ENCODE measurements at places on chromosomes 16 and 17.

- peak; percentile 63 for DNase-seq
Measured at GRCh38 chr16:82061861-82062525, 26.9 kb downstream of the HSD17B2 start.

DNA sequence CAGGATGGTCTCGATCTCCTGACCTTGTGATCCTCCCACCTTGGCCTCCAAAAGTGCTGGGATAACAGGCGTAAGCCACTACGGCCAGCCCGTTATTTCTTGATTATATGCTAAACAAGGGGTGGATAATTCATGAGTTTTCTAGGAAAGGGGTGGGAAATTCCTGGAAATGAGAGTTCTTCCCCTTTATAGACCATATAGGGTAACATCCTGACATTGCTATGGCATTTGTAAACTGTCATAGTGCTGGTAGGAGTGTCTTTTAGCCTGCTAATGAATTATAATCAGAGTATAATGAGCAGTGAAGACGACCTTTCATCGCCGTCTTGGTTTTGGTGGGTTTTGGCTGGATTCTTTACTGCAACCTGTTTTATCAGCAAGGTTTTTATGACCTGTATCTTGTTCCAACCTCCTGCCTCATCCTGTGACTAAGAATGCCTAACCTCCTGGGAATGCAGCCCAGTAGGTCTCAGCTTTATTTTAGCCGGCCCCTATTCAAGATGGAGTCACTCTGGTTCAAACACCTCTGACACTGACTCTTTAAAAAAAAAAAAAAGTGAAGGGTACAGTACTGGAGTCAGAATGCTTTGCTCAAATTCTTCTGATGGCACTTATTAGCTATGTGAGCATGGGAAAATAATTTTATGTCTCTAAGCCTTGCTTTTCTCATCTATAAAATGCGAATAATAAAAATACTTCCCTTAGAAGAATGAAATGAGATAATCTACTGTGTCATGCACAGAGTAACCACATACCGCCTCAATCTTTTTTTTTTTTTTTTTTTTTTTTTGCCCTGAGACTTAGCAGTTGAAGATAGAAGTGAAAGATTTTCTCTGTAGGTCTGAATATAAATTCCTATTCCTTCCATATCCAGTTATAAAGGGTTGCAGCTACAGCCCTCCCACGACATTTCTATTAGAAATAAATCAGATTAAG is 5.1 kb upstream of the CALCOCO2 start:
- DNase-seq, result peak; percentile 54

- peak; percentile 94 for DNase-seq
Measured at GRCh38 chr16:352547-353403, at the start of gene AXIN1. Gene AXIN1 (minus strand): TSS chr16:352723. CDS start chr16:347025, 5,698 bp downstream.

DNA sequence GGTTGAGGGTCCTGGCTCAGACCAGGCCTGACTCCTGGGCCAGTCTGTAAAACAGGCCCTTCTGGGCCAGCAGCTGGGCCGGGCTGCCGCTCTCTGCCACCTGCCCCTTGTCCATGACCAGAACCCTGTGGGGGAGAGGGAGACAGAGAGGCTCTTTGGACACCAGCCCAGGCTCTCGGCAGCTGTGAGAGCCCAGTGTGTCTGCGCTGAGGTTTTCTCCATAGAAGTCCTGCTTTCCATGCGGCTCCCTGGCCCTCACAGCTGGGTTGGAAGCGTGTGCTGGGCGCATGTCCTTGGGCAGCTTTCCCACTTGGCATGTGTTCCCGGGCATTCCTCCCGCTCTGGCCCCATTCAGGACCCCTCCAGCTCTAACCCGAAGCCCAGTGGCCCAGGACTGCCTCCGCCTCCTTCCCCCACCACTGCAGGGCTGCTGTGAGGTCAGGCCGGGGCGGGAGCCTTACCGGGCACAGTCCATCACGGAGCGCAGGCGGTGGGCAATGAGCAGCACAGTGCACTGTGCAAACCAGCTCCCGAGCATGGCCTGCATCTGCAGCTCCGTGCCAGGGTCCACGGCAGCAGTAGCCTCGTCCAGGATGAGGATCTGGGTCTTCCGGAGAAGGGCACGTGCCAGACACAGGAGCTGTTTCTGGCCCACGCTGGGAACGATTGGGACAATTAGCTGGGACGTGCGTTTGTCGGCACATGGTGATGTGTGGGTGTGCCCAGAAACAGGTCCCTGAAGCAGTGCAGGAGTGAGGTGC is 73.0 kb downstream of the ABCC6 start:
- peak; percentile 53 for DNase-seq

GRCh38 chr16:71672125-71672524 is 46.1 kb downstream of the MARVELD3 start:
- no peak for DNase-seq

DNA sequence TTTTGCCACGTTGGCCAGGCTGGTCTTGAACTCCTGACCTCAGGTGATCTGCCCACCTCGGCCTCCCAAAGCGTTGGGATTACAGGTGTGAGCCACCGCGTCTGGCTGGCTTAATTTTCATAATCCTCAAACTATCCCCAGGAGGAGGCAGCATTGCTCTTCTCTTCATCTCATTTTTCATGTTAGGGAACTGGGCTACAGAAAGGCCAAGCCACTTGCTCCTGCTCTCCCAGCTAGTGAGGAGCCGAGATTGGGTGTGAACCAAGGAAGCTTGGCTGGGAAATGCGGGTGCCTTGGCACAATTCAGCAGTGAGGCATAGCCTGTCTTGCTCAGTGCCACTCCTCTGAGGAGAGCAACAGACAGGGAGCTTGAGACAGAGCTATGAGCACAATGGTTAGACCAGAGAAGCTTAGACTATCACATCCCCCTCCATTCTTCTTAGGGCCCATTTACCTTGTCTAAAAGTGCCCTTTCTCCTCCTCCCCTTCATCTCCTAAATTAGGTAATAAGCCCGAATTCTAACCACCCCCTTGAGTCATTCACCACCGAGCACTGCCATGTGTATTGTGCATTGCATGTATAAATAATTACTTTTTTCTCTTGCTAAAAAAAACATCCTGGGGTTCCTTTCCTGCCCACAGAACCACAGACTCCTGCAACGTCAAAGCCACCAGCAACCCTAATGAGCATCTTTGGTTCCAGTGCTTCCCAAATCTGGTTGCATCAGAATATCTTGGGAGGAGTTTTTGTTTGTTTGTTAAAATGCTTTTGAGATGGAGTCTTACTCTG is 20.0 kb upstream of the KIF19 start:
- DNase-seq, result peak; percentile 28

DNA sequence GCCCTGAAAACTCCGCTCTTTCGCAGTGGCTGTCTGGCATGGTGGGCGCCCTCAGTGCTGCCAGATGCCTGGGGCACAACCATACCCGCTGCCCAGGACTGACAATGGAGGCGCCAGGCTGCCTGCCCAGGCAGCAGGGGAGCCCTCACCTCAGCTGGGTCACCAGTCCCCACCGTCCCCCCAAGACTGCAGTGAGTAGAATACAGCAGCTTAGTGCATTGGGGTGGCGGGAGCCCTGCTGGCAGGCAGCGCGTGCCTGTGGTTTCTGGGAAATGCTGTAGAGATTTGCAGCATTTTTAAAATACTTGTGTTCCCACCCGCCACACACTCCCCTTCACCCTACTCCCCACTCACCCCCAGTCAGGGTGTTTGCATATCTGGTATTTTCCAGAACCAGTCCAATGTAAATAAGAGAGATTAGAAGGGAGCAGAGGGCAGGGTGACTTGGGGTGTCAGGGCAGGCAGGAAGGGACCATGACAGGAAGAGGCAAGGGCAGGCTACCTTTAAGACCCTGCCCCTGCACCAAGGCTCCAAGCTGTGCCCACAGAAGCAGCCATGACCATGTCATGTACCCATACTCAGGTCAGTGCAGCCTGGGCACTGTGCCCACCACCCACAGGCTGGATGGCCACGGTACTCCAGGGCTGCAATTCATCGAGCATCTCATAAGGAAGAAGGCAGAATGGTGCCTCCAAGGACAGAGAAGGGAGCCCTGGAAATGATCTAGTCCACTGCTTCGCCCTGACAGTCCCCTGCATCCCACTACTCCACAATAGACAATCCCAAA is 21.5 kb downstream of the MYO18A start:
- DNase-seq, result peak; percentile 32

DNA sequence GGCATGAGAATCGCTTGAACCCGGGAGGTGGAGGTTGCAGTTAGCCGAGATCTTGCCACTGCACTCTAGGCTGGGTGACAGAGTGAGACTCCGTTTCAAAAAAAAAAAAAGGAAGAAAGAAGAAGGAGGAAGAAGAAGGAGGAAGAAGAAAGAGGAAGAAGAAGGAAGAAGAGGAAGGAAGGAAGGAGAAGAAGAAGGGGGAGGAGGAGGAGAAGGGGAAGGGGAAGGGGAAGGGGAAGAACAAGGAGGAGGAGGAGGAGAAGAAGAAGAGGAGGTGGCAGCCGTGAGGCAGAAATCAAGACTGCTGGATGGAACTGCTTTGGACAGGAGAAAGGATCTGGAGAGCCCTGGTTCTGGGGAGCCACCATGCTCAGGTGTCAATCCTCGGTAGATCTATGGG is 29.7 kb upstream of the PEMT start:
- no peak for DNase-seq

- DNase-seq, result no peak
Measured at GRCh38 chr17:35496451-35497290, 40.8 kb downstream of the SLFN12L start.

- DNase-seq, result no peak
Measured at GRCh38 chr17:34569591-34569990, 9.8 kb upstream of the TMEM132E start.

GRCh38 chr16:70800311-70800710 is 647 bp downstream of the VAC14 start:
- peak; percentile 38 for DNase-seq

DNA sequence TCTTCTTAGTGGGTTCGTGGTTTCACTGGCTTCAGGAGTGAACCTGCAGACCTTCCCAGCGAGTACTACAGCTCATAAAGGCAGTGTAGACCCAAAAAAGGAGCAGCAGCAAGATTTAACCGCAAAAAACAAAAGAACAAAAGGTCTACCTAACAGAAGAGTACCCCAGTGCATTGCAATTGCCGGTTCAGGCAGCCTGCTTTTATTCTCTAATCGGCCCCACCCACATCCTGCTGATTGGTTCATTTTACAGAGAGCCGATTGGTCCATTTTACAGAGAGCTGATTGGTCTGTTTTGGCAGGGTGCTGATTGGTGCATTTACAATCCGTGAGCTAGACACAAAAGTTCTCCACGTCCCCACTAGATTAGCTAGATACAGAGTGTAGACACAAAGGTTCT is 2.0 kb upstream of the ARRB2 start:
- DNase-seq, result no peak

DNA sequence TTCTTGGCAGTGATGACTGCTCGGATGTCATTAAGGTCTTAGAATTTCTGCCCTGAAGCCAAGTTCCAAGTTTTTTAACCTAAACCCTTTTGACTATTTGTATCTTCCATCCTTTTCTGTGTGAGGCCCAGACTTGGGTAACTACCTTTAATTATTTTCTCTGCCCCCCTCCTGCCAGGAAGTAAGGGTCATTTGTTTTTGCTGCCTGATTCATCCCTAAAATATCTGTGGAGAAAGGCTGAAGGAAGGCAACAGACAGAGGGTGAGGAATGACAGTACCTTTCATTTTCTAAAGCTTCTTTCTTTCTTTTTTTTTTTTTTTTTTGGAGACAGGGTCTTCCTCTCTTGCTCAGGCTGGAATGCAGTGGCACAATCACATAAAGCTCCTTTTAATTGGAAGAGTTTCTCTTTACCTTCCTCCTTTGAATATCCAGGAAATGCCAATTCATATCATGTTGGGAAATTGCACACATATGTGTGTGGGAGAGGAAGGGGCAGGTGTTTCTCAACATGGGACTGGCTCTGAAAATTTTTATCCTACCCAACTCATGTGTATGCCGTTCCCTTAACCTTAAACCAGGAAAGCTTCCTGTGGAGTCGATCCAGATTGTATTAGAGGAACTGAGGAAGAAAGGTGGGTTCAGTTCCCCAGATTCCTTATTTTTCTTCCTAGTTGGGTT is 957 bp downstream of the VPS25 start:
- peak; percentile 58 for DNase-seq

GRCh38 chr16:72501739-72502593 is 330.0 kb upstream of the PMFBP1 start:
- peak; percentile 79 for DNase-seq

- peak; percentile 73 for DNase-seq
Measured at GRCh38 chr16:66344533-66345145, 21.9 kb upstream of the CDH5 start.

DNA sequence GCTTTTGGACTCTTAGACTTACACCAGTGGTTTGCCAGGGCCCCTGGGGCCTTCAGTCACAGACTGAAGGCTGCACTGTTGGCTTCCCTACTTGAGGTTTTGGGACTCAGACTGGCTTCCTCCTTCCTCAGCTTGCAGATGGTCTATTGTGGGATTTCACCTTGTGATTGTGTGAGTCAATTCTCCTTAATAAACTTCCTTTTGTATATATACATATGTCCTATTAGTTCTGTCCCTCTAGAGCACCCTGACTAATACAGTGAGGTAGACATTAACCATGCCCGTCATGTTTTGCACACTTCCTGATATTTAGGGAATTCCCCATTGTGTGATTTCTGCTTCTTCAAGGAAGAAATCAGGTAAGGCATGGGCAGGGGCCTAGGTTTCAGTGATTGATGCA is 147.8 kb upstream of the CA10 start:
- DNase-seq, result no peak

GRCh38 chr16:85642762-85643358 is 29.7 kb downstream of the GSE1 start:
- no peak for DNase-seq

DNA sequence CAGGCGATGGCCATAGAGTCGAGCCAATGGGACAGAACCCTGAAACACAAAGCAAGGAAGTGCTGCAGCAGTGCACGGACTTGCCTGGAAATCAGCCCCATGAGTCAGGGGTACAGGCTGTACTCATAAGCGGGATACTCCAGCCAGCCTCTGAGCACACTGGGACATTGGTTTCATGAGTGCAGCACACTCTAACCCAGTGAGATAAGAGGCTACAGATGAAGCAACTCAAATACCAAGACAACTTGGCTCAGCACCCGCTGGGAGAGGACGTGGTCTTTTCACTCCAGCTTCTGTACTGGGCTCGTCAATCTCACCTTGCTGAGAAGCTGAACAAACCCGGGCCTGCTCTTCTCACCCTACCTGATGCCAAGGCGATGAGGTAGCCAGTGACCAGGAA is 98.2 kb downstream of the AXIN2 start:
- peak; percentile 35 for DNase-seq

DNA sequence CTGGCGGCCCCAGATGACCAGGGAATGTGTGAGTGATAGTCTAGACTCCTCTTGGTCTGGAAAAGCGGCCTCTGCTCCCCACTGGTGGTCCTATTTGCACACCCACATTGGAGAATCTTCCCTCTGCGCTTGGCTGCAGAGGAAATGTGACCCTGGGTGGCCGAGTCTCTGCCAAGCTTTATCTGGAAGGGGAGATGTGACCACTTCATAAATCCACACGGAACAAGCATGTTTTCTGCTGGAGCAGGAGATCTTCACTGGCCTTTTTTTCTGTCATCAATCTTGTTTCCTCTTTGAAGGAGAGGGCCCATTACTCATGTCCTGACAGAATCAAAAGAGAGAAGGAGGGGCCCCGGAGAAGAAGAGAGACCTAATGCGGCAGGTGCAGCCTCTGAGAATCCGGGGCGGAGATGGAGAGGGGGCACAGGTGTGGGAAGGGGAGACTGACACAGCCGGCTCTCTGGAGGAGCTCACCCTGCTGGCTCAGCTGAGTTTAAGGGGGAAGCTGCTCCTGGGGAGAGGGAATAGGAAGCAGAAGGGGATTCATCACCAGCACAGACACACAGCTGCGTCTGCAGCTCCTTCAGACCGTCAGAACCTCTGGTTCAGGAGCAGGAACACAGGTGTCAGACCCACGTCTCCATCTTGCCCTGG is 116.3 kb downstream of the SOX9 start:
- DNase-seq, result no peak
